ENCODE measurements at places on chromosomes 13 and 19.

DNA sequence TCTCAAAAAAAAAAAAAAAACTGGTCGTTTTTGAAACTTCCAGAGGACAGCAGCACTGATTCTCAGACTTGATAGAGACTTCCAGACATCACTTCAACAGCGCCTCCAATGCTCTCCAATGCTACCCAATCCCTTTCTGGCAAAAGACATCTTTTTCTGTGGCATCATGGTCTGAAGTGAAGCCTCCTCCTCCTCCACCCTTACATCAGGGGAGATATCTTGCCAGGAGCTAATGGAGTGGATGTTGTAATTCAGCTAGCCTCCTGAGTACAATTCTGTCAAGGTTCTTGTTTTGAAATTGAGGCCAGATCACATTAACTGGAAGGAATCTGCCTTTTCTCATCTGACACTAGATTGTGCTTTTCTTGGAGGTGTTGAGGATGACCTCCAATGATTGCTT lies 24.2 kb downstream of the FXYD5 start:
- DNase-seq, result peak; percentile 72

DNA sequence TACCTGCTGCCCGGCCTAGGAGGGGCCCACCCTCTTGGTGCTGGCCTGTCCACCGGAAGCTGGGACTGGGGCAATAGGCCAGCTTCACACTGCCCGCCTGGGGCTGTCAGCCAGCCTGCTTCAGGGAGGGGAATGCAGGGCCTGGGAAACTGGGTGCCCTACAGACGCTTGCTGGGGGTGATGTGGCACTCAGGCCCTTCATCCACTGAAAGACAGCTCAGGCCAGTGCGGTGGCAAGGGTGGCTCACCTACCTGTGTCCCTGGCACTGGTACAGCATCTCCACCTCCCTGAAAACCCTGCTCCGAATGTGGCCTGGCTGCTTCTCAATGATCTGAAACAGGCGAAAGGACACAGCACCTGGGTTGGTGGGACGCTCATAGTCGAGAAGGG lies 7.8 kb downstream of the MKNK2 start:
- no peak for DNase-seq

DNA sequence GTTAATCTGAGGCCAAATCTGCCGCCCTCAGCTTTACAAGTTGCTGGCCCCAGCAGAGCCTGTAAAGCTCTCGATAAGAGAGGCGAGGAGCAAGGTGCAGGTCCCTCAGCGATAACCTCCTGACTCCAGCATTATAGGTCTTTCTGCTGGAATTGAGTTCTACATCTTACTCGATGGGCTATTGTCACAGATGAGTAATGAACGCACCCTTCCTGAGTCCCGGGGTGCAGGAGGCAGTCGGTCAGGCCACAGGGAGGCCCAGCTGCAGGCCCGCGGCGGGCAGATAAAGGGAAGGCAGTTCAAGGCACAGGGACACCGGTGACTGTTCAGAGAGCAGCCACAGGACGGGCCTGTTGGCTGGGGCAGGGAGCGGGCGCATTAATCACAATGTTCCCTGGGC lies 157.6 kb upstream of the OBI1 start:
- DNase-seq, result no peak

DNA sequence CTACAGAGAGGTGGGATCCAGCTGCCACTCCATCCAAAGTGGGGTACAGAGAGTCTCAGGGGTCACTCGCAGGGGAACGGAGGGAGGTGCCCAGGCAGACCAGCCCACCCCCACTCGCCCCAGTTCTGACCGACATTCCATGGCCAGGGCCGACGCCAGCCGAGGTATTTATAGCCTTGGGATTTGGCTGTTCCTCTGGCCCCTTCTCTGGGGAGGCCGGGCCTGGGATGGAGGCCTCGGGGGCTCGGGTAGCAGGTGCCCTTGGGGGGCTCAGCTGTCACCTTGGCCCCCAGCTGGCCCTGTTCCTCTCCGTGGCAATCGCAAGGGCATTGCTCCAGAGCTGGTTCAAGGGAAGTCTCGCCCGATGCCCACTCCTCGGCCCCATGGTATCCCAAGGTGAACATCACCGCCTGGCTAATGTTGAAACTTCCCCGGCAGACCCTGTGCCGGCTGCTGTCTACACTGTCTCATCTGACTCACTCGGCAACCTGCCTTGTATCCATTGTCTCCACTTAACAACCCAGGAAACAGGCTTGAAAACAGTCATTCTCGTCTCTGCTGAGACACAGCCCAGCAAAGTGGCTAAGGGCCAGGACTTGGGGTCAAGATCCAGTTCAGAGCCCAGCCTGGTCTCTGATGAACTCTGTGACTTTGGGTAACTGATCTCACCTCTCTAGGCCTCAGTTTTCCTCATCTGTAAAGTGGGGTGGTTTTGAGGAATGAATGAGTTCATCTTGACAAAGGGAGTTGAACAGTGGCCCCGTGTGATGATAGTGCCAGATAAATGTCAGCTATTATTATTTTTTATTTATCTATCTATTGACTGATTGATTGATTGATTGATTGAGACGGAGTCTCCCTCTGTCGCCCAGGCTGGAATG lies 9.7 kb downstream of the PRKACA start:
- peak; percentile 70 for DNase-seq

DNA sequence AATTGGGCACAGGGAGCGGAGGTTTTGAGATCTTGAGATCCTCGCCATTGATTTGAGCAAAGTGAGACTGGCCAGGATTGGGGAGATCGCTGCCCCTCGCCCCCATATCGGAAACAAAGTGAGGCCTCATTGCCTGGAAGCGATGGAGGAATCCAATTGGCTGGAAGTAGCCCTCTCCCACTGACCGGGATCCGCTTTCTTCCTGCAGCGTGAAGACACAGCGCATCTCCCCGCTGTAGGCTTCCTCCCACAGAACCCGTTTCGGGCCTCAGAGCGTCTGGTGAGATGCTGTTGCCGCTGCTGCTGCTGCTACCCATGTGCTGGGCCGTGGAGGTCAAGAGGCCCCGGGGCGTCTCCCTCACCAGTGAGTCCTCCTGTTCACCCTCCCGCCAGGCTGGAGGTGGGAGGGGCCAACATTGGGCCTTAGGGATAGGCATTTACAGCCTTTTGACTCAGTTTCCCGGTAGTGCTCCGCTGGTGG lies 438 bp downstream of the PRKCSH start:
- peak; percentile 20 for DNase-seq

DNA sequence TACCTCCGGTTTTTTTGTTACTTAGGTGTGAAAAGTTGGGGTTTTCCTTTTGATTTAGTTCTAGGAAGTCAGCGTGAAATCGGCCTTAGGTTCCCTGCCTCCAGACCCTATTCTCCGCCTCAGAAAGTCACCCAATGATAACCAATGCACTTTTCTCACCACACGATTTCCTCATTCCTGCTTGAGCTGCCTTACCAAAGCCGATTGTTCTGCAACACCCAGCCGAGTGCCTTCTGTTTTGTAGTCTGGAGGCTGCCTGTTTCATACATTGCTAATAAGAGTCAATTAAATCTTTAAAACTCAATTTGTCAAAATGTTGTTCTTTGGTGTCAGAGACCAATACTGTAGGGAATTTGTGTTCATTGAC lies 39.7 kb downstream of the GJA3 start:
- no peak for DNase-seq

DNA sequence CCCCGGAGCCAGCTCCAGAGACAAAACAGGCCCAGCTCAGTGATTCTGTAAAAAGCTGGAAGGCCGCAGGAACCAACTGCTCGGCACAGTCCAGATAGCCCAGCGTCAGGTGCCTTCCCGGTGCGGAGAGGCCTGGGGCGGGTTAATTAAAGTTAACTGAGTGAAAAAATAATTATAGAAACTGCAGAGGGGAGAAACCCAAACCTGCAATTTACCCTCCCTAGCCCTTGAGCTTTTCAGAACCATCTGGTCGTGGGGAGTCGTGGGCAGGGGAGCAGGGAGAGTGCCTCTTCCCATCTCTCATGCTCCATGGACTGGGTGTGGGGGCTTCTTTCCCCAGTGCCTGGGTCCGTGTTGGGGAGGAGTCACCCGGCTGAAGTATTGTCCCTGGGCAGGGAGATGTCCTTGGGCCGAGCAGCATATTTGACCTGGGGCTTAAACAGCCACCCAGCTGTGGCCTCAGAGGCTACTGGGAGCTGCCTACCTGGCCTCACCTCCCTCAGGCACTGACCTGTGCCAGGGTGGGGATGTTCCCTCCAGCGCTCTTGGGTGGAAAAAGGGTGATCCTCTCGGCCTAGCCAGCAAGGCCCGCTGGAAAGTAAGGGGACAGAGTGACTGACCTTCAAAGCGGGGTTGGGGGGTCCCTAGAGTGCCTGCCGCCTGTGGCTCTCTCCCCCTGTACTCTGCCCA lies 65.9 kb downstream of the CHST8 start:
- DNase-seq, result no peak

DNA sequence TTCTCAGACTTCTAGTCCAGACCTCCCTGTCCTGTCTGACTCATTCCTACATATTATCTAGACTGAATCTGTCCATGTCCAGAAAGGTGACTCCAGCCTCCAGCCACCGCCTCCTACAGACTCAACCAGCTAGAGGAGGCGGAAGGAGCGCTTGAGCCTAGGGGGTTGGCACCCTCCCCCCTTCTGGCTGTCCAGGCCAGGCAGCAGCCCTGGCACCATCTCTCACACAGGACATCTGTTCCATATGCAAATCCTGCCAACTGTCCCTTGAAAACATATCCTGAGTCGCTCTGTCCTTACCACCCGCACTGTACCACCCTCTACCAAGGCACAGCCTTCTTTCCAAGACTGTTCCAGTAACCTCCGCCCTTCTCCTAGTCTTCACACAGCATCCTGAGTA lies 150.7 kb upstream of the WASF3 start:
- no peak for DNase-seq

DNA sequence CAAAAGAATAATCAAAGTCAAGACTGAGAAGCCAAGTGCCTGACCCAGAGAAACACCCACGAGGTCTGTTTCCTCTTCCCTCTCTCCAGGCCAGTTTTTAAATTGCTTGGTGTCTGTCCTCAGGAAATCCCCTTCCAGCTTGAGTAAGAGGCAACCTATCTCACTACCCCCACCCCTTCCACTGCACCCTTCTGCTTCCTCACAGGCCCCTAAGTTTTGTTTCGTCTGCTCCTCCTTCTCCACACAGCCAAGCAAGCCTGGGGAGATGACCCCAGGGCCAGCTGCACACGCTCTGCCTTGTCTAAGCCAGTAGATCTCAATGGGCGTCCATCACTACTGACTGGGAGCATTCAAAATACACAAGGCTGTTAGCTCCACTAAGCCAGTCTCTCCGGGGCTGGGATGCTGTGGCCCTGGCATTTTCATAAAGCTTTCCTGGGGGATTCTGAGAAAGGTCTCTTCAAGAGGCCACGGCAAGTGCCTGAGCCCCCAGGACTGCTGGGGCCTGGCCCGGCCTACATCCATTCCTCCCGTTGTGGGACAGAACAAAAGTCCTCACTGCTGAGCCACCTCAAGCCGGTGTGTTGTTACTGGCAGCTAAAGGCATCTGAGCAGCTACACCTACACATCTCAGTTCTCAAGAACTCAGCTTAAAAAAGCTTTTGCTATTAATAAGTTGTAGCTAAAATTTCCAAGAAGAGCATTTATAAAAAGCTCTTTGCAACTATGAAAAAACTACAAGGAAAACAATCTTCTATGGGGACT lies 14.9 kb upstream of the IL4I1 start:
- DNase-seq, result no peak

DNA sequence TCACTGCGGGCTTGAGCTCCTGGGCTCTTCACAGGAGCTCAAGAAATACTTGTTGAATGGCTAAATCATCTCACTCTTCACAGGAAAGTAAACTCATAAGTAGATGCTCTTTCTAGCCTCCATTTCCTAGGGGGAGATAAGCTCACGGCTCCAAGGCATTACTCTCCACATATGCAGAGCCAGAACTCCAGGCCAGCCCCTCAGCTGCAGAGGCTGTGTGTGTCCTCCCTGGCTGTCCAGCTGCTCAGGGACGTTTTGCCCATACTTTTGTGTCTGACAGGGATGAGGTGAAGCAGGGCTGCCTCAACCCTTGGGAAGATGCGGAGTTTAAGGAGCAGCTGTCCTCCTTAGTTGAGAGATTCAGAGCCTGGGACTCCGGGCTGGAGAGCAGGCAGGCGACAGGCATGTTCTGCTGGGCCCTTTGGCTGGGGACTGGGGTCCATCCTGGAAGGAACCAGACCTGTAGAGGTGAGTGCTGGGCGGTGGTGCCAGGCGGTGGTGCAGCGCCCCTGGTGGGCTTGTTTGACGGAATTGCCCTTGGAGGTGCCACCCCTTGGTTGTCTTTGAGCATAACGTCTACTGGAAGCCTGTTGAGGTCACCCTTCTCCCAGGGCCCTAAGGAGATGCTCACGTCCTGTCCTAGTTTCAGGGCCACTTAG lies 20.5 kb upstream of the SLC15A1 start:
- DNase-seq, result no peak

DNA sequence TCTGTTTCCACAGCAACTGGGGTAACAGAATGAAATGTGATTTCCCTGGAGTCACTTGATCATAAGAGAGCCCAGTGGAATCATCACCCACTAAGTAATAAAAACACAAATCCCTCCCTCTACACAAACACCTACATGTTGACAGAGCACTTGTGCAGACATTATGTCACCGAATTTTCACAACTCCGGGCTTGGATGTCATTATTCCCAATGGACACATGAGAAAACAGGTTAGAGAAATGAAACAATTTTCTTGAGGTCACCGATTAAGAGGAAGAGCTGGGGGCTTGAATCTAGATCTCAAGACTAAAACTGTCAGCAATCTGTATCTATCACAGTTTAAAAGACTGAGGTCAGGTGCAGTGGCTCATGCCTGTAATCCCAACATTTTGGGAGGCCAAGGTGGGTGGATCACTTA lies 3.1 kb downstream of the XRCC1 start:
- DNase-seq, result no peak

DNA sequence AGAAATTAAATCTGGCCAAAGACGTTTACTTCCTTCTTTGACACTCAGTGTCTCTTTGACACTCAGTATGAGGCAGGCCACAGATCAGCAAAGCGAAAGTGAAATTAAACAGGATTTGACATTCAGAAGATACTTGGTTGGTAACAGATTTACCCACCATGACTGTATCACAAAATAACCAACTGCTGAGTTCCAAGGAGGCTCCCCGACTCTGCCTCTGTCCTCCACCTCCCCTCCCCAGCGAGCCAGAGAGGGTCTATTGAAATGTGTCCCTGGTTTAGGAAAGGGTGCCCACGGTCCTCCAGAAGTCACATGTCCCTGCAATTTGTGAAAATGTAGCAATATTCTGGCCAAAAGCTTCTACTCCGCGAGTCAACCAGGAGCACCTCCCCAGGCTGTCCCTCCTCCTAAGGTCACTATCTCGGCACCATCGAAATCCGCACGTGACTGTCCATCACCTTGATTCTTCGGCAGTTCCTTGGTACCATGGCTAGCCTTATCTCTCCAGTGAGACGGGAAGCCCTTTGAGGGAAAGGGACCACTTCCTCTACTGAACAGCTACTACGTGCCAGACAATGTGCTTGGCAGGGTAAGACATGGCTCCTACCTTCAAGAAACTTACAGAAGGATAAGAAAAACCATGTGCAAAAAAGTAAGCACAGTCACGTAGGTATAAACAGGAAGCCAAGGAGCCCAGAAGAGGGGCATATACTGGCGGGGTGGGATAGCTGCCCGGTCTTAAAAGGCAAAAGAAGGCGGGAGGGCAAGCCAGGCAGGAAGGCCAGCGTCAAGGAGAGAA lies 1.5 kb downstream of the N4BP2L1 start:
- DNase-seq, result no peak

GRCh38 chr13:33637978-33638743 lies 179.8 kb upstream of the RFC3 start:
- peak; percentile 87 for DNase-seq
